ENCODE measurements at places on chromosomes 2 and 18.

GRCh38 chr2:95670167-95670566 lies 78.4 kb downstream of the TRIM43 start:
- DNase-seq: no peak

- no peak for DNase-seq
Observed at GRCh38 chr2:154375579-154375931, 322.9 kb upstream of the KCNJ3 start.

DNA sequence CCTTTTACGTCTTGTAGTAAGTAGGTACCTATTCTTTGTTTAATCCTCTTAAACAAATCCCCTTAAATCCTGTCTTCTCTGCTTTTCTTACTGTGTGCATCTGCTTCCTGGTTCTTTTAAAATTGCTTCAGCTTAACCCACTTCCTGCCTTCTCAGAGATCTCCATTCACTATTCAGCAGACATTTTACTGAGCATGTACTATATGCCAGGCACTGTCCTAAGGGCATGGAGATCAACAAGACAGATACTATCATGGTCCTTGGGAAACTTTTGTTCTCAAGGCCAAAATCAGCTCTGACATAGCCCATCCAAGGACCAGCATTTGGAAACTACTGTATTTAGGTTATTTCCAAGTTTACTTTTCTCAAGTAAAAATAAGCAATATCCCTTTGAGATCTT lies 227.5 kb downstream of the TPGS2 start:
- no peak for DNase-seq

DNA sequence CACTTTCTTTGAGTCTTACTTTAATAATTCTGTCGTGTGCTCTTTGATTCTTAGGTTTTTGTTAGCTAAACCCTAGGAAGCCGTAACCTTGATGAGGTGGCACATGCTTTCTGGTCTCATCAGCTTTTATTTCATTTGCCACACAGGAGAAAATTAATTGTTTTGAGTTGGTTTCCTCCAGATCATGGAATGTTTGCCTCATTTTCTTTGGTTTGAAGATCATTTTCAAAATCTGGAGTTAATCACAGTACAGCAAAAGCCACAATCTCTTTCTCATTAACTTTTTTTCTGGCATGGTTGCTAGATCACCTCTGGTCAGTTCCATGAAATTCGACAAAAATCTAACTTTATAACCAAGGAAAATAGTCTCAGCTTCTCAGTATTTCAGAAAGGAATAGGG lies 182.9 kb downstream of the MYO1B start:
- no peak for DNase-seq

Measured in stimulated activated CD4-positive, alpha-beta T cell treated with anti-CD3 and anti-CD28 coated beads, Interleukin-2, amount 100 ng/mL, for 48 hours (primary cell).